ENCODE measurements at places on chromosomes 11 and 22. TPM values are rescaled to one million over a fixed set of nuclear protein-coding genes. Genes with fewer than 3 reads are reported as not detected.
A peak's percentile ranks its signal among the peaks of the same experiment; 100 is the strongest.

The LGR4 gene
- 0.30 TPM for total RNA-seq

GRCh38 chr11:79375818-79376550 lies 64.8 kb downstream of the TENM4 start:
- no peak for DNase-seq

- DNase-seq, result no peak
Observed at GRCh38 chr11:17457396-17458173, 19.1 kb downstream of the ABCC8 start.

DNA sequence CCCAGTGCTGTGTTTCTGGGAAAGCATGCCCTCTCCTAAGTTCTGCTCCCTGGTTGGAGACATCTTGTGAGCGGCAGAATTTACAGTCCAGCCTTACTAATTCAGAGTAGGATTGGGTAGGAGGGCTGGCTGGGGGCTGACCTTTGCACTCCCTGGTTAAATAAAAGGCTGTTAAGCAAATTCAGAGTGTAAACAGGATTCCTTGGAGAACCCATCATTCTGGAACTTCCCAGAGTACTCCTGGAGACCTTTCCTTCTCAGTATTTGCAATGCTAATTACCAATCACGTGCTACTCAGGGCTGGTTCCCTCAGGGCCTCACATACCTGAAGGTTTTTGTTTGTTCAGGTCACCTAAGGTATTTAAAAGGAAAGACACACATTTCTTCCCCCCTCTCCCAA lies 340.2 kb downstream of the TBC1D22A start:
- DNase-seq, result no peak

DNA sequence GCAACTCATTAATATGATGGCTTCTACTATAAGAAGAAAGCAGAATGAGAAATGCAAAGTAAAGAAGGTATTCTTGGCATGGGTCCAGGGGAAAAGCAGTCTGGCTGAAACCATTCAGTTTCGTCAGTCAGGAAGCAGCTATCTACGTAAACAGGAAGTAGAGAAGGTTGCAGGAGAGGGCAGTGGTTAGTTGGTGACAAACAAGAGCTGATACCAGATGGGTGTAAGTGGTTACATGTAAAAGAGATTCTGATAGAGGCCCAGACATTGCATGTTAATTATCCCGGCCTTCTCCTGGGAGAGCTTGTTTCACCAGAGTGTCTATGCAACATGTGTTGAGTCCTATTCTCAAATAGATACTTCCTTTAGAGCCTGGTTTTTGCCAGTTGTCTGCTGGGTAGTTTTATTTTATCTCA lies 58.4 kb upstream of the PSMA1 start:
- DNase-seq, result peak; percentile 72
